ENCODE measurements at places on chromosomes 11 and 22. TPM values are rescaled to one million over a fixed set of nuclear protein-coding genes. Genes with fewer than 3 reads are reported as not detected.

CHADL gene
- 1.1 TPM for total RNA-seq

GRIA4 gene
- not detected for total RNA-seq

ANKK1 gene
- not detected for total RNA-seq

SLC22A6 gene
- total RNA-seq: not detected

MEN1 gene
- 31.0 TPM for total RNA-seq

KRTAP5-10 gene
- not detected for total RNA-seq

IL18 gene
- total RNA-seq: 0.23 TPM

TRIM34 gene
- 14.9 TPM for total RNA-seq

STX5 gene
- total RNA-seq: 35.5 TPM

MS4A7 gene
- total RNA-seq: not detected

TMEM191B gene
- total RNA-seq: 0.91 TPM

API5 gene
- total RNA-seq: 68.0 TPM

SAA4 gene
- not detected for total RNA-seq

ADAMTS15 gene
- 94.9 TPM for total RNA-seq

BRMS1 gene
- 28.1 TPM for total RNA-seq
